Foreskin keratinocyte (primary cell): ENCODE measurements at places on chromosomes 13 and 19. TPM values are rescaled to one million over a fixed set of nuclear protein-coding genes. Genes with fewer than 3 reads are reported as not detected.

GRCh38 chr13:77184455-77184854 lies 142.4 kb downstream of the MYCBP2 start:
- DNase-seq, result peak; percentile 79

FBXW9 gene
- total RNA-seq, result 11.4 and 12.7 TPM in 2 replicates

- peak; percentile 70 for DNase-seq
Measured at GRCh38 chr19:56091066-56091490, 30.0 kb downstream of the ZNF787 start.

- DNase-seq, result no peak
Measured at GRCh38 chr13:103184413-103184812, 118.2 kb upstream of the SLC10A2 start.

AXL gene
- 163 and 167 TPM in 2 replicates for total RNA-seq
